ENCODE measurements at places on chromosomes 7 and 10.

GRCh38 chr10:28743576-28743975, 66.3 kb downstream of the BAMBI start:
- no peak for DNase-seq

DNA sequence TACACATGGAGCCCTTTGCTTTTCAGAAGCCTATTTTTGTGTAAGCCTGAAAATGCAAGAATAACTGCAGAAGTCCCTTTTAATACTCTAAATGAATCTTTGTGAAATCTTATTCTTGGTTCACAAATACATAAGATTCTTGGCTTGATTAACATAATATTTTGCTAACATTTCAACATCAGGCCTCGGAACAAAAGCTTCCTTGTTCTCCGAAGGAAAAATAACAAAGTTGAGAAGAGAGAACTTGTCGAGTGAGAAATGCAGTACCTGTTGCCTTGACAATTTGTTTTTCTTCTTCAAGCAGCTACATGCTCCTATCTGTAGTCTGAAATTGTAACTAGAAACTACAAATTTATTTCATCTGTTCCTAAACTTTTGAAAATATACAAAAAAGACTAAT, 8.5 kb downstream of the NT5C2 start:
- no peak for DNase-seq

GRCh38 chr7:87831097-87831496, 45.1 kb downstream of the SLC25A40 start:
- no peak for DNase-seq

DNA sequence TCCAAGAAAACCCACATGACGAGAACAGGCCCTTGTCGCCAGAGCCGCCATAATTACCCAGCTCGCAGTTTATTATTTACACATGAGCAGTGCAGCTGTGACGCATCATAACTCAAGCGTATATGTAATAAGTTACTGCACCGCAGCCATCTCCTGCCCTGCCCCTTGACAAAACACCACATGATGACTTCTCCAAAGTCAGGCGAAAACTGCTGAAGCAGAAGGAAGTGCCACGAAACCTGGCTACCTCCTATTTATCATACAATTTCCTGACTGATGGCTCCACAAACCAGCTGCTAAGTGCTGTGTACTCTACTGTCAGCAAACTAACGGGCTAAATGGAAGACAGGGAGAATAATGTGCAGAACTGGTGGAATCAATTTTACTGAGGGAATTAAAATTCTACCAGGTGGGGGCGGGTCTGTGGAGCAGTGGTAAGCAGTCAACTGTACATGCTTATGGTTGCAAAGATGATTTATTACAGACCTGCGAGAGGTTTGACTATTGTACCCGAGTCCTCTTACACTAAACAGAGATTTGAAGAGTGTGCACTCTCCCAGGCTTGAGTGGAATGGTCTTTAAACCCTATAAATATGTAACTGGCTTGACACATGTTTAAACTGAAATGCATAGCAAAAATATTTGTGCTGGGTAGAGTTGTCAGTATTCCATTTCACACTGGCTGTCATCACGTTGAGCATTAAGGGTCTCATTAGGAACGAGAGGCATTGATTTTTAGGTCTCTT, 156.0 kb downstream of the GLI3 start:
- no peak for DNase-seq

DNA sequence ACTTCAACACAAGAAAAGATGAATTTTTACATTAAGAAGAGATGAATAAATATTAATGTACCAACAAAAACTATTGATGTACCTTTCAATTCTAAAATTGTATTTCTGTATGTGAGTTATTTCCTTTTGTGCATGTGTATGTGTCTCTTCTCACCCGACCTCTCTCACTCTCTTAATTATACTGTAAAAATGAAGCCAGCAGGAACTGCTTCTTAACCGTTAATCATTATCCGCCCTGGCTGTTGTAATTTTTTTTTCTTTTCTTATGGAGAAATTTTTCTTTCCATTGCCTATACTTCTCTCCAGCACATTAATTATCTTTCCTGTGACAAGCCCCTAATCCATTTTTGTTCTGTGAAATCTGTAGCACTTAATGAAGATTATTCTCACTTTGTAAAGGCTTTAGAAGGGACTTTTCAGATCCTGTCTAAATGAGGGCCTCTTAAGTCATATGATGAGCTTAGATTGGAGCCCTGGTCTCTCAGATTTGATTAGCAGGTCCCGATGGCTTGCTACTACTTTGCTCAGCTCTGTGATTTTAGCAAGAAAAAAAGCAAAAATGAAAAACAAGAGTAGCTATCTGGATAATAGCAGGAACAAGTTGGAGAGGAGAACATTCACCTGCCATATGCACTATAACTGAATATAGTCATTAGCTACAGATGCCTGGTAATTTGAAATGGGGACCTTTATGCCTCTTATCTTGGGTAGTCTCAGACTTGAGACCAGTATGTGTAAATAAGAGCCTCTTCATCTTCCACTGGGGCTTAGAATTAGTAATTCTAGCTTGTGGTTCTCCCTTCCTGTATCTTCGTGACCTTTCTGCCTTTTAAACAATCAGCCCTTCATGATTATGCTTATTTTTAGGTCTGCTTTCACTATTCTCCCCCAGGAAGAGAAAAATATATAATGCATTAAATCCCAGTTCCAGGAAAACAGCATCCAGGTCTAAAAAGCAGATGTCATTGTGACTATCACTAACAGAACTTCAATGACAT, 80.0 kb upstream of the COL1A2 start:
- DNase-seq, result no peak

DNA sequence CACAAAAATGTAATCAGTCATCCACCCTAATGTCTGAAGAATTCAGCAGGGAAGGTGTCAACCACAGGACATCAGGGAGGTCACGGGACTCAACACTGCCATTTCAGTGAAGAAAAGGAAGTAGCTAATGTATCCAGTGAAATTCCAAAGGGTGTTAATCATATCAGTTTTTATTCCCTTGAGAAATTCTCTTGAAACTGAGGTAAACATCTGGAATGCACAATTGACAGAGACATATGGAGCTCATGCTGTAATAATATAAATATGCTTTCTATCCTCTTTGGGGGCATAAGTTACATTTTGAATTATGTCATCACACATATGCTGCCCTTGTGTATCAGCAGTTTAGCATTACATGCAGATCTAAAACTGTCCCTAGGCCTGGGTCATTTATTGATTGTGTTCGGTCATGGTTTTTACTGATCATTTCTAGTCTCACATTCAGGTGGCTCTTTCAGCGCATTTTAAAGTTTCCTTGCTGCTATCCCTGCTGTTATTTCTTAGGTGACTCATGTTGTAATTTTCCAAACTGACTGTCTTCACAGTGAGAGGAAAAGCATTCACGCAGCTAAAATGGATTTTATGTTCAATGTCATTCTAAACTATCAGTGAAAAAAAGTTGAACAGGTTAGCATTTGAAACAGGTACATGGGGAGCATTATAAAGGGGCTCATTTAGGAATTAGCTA, 273.9 kb downstream of the TSPAN12 start:
- DNase-seq, result no peak

DNA sequence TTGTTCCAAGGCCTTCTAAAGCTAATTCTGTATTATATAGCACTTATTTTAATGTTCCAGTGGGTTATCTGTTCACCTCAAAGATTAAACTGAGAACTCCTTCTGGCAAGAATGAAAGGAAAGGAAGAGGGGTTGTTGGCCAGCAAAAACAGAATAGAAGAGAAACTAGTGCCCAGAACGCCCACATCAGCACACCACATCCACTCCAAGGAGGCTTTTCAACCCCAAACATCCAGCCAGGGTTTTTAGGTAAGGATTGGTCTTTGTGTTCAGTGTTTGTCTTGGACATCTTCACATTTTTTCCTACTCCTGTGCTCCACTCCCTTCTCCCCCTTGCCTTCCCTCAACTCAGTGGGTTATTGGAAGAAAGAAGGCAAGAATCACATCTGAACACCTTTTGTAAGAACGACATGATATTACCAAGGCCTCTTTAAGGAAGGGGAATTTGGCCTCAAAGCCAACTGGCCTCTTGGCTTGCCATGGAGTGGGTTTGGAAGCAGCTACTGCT, 55.8 kb downstream of the BICC1 start:
- DNase-seq, result no peak

- no peak for DNase-seq
These were observed 15.2 kb downstream of the NPY start for GRCh38 chr7:24299192-24299591.

GRCh38 chr7:32023376-32023775, 46.8 kb downstream of the PDE1C start:
- no peak for DNase-seq

- DNase-seq, result no peak
These were observed 3.1 kb upstream of the ABCC2 start for GRCh38 chr10:99779335-99779734.

GRCh38 chr10:91036807-91037411, 116.0 kb upstream of the ANKRD1 start:
- no peak for DNase-seq

Measured in stimulated activated CD4-positive, alpha-beta T cell treated with anti-CD3 and anti-CD28 coated beads, Interleukin-15, amount 100 ng/mL, for 1 hour (primary cell).